ENCODE measurements at places on chromosomes 4 and X.

- DNase-seq: no peak
These were observed 72.0 kb upstream of the DHRSX start for GRCh38 chrX:2572740-2573139.

GRCh38 chr4:160864253-160864652, 1299.5 kb downstream of the FSTL5 start:
- no peak for DNase-seq

DNA sequence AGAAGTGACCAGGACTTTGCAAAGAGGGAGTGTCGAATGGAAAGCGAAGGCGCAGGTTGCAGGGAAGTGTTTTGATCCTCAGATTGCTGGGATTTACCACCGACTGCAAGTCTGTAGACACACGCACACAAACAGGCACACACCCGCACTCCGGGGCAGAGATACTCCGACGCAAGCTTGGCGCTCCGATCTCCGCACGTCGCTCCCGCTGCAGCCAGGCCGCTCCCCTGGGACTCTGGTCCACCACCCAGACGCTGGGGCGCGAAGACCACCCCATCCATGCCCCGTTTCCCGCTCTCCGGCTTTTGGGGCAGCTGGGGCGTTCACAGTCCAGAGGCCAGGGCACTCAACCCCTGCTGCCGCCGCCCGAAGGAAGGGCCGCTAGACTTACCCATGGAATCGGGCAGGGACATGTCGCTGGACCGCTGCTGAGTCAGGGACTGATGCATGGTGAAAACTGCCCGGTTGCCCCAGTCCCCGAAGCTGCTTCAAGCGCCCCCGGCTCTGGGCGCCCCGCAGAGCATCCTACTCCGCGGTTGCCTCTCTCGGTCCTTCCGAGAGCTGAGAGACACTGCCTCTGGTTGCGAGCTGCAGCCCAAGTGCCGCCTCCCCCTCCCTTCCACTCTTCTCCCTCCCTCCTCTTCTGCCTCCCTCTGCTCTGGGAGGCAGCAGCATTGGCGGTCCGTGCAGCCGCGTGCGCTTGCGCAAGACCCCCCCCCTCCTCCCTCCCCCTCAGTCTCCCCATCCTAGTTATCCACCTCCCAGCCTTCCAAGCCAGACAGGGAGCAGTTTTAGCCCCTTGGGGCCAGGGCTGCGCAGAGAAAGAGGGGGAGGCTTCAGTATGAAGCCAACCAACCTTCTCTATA, at the start of gene TMEM255A:
Gene TMEM255A, minus strand, starts transcription at position 601 of the 866 bp plus-strand sequence. Its CDS starts 152 bp downstream, at position 449.
- DNase-seq: no peak

- no peak for DNase-seq
These were observed 261.8 kb downstream of the KCTD8 start for GRCh38 chr4:44186850-44187246.

DNA sequence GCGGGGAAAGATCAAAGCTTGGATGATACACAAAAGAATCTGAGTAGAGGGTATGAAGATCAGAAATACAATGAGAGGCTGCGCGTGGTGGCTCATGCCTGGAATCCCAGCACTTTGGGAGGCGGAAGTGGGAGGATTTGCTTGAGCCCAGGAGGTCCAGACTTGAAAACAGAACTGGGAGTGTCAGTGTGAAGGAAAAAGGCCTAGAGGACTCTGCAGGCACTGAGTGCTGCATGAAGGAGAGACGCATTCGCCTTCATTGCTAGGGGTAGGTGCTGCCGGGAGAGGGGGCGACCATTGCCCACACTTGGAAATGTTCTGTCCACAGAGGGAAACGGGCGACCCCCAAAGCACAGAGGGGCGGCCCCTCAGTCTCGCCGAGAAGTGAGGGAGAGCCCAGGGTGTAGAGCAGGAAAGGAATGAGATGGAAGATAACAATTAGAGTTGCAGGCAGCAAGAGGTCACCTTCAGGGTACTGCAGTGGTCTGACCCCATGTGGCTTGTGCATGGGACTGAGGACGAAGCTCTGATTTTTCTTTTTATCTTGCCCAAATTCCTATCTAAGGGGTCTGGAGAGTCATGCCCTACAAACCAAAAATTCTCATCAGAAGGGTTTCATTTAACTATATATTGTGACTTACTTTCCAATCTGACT, 31.8 kb upstream of the ARSD start:
- no peak for DNase-seq

- DNase-seq: no peak
These were observed 15.4 kb downstream of the UTP3 start for GRCh38 chr4:70703619-70704214.

GRCh38 chr4:4755306-4755705, 104.2 kb upstream of the MSX1 start:
- DNase-seq: no peak

GRCh38 chr4:126396703-126397102, 1081.9 kb downstream of the FAT4 start:
- no peak for DNase-seq

- DNase-seq: no peak
These were observed 103.5 kb upstream of the NOCT start for GRCh38 chr4:138911909-138912703.

DNA sequence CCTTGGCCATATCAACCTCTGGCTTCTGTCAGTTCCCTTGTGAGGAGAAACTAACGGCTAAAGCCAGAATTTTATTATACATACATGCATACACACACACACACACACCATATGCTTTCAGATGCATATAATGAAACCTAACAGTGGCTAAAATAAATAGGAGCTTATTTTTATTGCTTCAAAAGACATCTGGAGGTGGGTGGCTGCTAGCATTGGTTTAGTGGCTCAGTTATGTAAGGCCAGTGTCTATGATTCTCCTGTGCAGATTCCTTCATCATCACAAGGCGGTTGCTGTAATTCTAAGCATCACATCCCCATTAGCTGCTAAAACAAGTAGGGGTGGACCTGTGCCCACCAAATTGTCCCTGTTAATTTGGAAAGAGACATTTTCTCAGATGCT, 110.8 kb downstream of the MAPK10 start:
- DNase-seq: no peak

- no peak for DNase-seq
These were observed 36.8 kb downstream of the SCML1 start for GRCh38 chrX:17774053-17774452.

DNA sequence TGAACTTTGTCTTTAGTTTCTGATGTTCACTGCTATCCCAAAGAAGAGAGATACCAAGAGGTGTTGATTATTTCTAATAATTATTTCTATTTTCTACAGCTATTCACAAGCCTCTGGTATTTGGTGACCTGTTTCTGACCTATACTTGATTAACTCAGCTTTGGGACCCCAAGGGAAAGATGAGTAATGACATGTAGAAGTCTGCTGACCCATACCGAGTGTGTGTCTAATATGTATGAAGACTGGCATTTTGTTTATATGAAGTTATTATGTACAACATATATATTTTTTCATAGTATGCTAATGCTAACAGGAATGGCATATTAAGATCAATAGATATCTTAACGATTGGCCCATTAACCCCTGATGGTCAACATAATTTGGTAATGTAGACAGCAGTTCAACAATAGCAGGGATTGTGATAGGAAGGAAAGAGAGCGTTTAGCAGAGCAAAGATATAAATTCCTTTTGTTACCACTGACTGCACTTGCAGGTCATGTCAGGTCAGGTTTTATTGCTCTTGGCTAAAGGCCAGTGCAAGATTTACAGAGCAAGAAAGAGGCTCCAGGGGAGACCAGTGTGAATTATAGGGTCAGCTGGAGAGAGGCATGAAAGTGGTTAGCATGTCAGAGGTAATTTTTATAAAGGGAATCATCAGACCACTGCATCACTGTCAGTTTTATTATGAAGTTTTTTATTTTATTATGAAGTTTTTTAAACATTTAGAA, 94.7 kb upstream of the DIPK2B start:
- DNase-seq: no peak

- DNase-seq: no peak
These were observed 219.4 kb downstream of the SLC4A4 start for GRCh38 chr4:71558248-71558647.

DNA sequence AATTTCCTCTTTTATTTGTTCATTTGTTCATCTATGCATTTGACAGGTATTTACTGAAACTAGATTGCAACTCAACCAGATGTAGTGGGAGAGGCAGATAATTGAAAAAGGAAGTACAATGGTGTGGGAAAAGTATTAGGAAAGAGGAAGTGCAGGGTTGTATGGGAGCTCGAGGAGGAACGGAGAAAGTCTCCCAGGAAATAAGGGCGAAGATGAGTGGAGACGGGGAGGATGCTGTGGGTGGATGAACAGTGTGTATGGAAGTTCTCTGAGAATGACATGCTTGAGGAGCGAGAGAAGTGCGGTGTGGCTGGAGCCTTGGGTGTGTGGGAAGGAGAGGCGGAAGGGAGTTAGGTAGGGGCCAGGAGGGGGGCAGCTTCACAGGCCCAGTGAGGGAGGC, 87.5 kb upstream of the DHX15 start:
- DNase-seq: no peak

- no peak for DNase-seq
These were observed 983.6 kb downstream of the RPA4 start for GRCh38 chrX:97867266-97867665.

DNA sequence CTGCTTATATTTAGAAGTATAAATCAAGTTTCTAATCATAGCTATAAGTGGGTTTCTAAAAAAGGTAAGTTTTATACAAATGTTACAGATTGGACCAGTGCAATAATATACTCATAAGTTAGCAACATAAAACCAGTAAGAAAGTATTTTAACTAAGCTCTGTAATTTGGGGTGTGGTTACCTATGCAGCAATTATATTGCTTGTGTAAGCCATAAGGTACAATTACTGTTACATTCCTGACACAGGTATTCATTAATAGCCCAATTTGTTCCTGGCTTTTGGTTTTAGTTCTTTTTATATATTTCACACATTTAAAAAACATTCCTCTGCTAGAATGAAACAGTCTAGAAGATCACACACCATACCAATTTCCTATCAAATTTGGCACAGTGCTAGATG, 115.1 kb downstream of the FRYL start:
- no peak for DNase-seq

DNA sequence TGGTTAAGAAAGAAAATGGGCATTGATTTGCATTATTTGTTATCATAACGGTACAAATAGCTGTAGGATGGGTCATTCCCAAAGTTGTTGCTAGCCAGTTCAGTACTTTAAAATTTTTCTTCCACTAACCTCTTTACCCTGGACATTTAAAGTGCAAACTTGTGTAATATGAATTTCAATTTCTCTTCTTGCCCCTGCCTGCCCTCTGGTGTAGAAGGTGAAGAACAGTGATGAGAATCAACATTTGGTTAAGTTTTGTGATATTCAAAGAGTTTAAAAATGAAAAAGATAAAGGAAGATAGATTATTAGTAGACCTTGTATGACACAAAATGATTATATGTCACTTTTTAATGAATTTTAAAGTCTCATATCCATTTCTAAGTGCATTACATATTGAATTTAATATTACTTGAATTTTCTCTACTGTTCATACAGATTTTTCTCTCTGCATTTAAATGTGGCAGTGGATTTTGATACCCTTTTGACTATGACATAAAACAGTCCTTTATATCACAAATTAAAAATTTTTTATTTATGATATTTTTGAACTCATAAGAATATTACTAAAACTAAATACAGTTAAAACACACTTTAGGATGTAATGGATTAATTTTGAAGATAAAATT, 337.7 kb downstream of the BMPR1B start:
- DNase-seq: no peak

DNA sequence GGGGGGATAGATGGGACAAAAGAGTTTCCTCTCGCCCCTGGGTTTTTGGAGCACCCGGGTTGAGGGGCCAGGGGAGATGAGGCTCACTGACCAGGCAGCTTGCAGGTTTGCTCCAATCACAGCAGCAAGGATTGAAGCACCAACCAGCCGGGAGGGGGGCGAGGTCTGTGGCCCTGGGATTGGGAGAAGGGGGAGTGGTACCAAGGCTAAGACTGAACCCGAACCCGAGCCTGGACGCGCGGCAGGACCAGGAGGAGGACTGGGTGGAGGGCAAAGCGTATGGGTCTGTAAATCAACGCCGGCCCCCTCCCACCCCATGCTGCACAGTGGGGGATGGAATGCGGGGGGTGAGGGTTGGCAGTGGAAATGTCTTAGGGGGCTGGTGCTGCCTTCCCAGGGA, 3.5 kb downstream of the SOX3 start:
- no peak for DNase-seq

- no peak for DNase-seq
These were observed 70.0 kb upstream of the PPP2R3B start for GRCh38 chrX:456551-457291.

- DNase-seq: no peak
These were observed 88.0 kb upstream of the RAPGEF2 start for GRCh38 chr4:159014859-159015258.

- no peak for DNase-seq
These were observed 5.5 kb upstream of the USP53 start for GRCh38 chr4:119207051-119207450.

- no peak for DNase-seq
These were observed 298.8 kb upstream of the CTSO start for GRCh38 chr4:156252358-156252921.

GRCh38 chr4:2009651-2010233, 968 bp upstream of the NELFA start:
- DNase-seq: peak; percentile 50

DNA sequence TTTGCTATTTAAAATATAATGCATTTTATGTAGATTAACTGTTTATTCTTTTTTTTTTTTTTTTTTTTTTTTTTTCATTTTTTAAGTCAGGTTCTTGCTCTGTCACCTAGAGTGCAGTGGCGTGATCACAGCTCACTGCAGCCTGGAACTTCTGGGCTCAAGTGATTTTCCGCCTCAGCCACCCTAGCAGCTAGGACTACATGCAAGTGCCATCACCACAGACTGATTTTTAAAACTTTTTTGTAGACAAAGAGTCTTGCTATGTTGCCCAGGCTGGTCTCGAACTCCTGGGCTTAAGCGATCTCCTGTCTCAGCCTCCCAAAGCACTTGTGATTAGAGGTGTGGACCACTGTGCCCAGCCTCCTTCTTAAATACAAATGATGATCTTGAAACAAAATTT, 159.9 kb downstream of the CAMK2D start:
- no peak for DNase-seq

- no peak for DNase-seq
These were observed 242.3 kb downstream of the RPA4 start for GRCh38 chrX:97126020-97126419.

DNA sequence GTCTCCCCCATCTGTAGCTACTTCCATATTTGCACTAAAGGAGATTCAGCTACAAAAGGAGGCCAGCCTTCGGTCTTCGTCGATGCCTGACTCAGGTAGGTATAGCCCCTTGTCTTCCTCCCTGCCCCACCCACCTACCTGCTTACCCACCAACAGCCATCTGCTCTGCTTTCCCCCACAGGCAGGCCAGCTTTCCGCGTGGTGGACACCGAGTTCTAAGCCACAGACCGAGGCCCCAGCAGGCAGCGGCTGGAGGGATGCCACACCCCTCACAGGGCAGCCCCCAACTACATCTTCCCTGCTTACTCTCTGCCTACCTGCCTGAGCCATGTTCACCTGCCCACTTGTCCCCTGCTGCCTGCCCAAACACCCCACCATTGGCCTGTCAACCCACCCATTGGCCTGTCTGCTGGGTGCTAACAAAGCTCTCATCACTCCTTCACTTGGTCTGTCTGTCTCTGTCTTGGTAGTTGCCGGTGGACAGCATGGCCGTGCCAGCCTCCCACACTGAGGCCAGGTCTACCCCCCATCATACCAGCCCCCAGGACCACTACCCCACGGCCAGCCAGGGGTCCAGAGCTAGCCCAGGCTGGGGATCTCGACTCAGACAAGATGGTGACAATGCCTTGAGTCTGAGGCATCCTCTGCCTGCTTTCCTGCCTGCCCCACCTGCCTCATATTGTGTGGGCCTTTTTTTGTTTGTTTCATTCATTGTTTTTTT, 4.1 kb upstream of the USP11 start:
- DNase-seq: no peak

- DNase-seq: no peak
These were observed 115.2 kb downstream of the SORCS2 start for GRCh38 chr4:7307394-7308099.

All from activated gamma-delta T cell treated with Interleukin-2 at 50 U/mL for 16 hours (primary cell).